ENCODE measurements at places on chromosomes 5 and 9. TPM values are rescaled to one million over a fixed set of nuclear protein-coding genes. Genes with fewer than 3 reads are reported as not detected.

NREP gene
- total RNA-seq: 31.0 TPM

SNCAIP gene
- total RNA-seq: not detected

IFNA21 gene
- not detected for total RNA-seq

CDH6 gene
- 4.1 TPM for total RNA-seq

CDH18 gene
- not detected for total RNA-seq

RFESD gene
- 3.5 TPM for total RNA-seq

EPB41L4B gene
- total RNA-seq: not detected

TRIM36 gene
- 16.8 TPM for total RNA-seq

PCDHGB5 gene
- 43.3 TPM for total RNA-seq

ANKRD31 gene
- total RNA-seq: 0.04 TPM

FOXD1 gene
- 4.4 TPM for total RNA-seq

SPATA31E1 gene
- not detected for total RNA-seq

CDH10 gene
- 1.4 TPM for total RNA-seq

TTC23L gene
- total RNA-seq: 0.55 TPM

MEGF10 gene
- total RNA-seq: 0.87 TPM

MEIKIN gene
- not detected for total RNA-seq

ANKRD33B gene
- total RNA-seq: 1.1 TPM

ABCA1 gene
- total RNA-seq: 0.69 TPM

GTF3C4 gene
- 40.8 TPM for total RNA-seq

SLC24A2 gene
- not detected for total RNA-seq

ANKRD18A gene
- not detected for total RNA-seq

MOB3B gene
- total RNA-seq: 0.19 TPM

GRM6 gene
- not detected for total RNA-seq

TMED7 gene
- total RNA-seq: 62.8 TPM

CDC20B gene
- not detected for total RNA-seq

PHF24 gene
- total RNA-seq: 0.11 TPM

All from A673 (cell line).